Activated CD4-positive, alpha-beta T cell treated with anti-CD3 and anti-CD28 coated beads for 24 hours (primary cell): ENCODE measurements at places on chromosomes 16 and 17.
A peak's percentile ranks its signal among the peaks of the same experiment; 100 is the strongest.

DNA sequence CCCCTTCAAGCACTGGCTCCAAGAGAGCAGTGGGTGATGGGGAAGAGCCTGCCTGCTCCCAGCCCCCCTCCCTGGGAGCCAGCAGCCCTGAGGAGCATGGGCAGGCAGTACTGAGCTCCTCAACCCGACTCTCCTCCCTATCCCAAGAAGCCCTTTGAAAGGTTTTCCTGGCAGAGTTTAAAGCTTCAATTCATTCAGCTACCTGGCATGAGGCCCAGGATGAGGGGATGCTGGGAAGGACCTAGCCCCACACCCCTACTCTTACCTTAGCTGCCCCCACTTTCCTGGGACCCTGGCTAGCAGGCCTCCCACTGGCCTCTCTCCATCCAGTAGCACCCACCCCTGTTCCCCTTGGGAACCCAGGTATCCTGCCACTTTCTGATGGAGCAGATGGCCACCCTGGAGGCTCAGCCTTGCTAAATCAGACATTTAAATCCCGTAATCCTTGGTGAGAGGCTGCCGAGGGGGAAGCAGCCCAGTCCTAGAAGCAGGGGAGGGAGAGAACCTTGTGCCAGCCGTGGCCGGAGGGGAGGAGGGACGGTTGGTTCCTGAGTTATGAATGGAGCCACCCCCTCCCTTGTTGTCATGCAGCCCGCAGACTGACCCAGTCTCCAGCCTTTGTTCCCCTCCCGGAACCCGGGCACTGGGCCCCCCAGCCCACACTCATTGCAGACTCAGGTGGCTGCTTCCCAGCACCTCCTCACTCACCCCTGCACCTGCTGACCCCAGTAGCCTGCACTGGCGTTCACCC is 17.1 kb downstream of the ATP1B2 start:
- DNase-seq = no peak

GRCh38 chr17:74083321-74083720 is 120.2 kb upstream of the RPL38 start:
- no peak for DNase-seq

DNA sequence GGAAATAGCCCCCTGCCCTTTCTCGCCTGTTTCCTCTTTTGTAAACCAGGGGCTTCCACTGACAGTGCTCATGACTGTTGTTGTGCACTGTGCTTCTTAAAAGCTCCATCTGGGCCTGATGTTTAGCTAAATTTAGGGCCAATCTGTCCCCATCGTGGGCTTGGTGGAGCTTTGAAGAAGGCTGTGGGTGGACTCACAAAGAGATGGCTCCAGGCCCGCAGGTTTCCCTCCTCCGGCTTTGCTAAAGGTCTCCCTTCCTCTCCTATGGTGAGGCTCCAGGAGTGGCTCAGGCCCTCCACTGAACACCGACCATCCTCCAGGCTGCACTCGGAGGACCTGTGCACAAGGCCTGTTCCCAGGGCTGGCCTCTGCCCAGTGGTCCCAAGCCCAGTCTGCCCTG is 30.2 kb upstream of the XPO6 start:
- no peak for DNase-seq

DNA sequence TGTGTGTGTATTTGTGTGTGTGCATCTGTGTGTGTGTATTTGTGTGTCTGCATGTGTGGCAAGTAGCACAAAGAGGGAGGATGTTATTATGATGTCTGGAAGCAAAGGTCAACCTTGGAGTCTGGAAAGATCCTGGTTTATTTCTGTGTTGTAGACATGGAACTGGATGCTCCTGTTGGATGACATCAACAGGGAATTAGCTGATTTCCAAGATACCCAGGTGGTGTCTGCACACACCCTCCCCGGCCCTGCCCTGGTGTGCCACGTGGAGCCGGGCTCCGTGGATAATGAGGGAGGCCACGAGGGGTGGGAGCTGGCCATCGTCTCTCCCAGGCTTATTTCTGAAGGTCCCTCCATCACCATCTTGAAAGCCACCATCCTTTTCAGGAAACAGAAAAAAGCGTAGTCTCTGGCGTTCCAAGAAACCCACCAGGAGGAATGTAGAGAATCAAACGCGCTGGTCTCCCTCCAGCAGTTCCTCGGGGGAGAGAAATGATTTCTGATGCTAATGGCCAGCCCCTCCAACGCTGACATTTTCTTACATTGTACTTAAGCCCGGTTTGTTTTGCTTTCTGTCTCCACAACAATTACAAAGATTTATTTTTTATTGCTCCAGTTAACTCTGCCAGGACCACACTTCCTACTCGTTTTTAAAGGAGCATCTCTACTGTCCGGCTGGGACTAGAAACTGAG is 93.3 kb downstream of the FOXL1 start:
- DNase-seq = no peak

DNA sequence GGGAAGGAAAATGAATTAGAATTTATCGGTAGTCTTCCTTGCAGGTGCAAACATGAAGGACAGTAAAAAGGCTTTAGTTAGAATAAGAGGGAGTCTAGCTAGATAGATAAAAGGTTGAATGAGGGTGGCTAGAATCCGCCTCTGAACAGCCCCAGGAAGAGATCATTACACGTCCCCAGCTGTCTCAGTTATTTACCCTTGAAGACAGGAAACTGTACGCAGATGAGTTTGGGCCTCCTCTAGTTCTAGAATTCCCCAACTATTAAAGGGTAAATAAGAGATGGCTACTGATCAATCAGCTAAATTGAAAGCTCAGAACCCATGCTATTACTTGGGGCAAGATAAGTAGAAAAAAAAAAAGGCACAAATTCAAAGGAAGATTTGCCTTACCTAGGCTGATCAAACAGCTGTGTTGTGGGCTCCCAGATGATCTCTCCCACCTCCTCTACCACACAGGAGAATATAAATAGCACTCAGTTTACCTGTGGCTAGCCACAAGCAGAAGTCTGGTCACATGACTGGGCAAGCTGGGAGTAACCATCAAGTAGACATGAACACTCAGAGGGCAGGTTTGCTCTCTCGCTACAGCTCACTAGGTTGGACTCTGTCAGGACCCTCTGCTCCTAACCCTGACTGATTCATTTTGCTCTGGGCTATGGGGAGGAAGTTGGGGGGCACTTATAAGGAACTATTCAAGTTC is 17.0 kb downstream of the FAM117A start:
- no peak for DNase-seq

- no peak for DNase-seq
These were observed 16.4 kb upstream of the SMIM36 start for GRCh38 chr17:55527540-55528118.

DNA sequence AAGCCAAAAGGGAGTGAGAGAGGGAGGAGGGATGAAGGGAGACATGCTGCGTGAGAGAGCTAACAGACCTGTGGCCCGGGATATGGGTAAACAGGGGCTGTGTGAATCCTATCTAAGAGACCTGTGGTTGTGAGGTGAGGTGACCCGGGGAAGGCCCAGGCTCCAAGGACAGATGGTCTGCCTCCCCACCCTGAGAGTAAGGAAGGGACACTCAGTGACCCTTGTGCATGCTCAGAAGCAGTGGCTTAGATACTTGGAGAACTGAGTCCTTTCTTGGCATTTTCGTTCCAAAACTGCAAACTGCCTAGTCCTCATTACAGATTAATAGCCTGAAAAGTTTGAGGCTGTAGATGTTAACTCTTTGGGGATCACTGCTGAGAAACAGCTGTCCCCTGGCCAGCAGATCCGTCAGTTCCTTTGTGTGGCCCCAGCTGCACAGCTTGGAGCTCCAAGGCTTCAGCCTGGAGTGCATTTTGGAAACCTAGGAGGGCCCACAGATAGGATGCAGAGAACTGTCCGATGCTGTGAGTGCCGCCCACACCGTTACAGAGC is 121.6 kb downstream of the SMG6 start:
- no peak for DNase-seq

- DNase-seq = no peak
These were observed 42.4 kb upstream of the SLC38A10 start for GRCh38 chr17:81337476-81337879.

DNA sequence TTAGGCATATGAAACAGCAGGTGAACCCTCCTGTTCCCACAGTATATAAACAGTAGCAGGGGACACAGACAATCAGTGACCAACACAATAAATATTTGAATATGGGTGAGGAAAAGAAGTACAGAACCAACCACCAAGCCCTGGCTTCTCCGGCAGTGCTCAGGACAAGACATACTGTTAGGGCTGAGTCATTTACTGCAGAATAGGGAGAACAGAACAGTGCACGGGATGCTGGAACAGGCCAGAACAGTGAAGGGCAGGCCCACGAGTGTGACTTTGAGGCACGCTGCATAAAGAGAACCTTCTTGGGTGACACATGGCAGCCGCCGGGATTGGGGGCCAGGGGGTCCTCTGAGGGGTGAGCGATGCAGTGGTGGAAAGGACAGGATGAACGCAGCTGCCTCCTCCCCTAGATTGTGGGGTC is 160.4 kb downstream of the CMIP start:
- DNase-seq = no peak

DNA sequence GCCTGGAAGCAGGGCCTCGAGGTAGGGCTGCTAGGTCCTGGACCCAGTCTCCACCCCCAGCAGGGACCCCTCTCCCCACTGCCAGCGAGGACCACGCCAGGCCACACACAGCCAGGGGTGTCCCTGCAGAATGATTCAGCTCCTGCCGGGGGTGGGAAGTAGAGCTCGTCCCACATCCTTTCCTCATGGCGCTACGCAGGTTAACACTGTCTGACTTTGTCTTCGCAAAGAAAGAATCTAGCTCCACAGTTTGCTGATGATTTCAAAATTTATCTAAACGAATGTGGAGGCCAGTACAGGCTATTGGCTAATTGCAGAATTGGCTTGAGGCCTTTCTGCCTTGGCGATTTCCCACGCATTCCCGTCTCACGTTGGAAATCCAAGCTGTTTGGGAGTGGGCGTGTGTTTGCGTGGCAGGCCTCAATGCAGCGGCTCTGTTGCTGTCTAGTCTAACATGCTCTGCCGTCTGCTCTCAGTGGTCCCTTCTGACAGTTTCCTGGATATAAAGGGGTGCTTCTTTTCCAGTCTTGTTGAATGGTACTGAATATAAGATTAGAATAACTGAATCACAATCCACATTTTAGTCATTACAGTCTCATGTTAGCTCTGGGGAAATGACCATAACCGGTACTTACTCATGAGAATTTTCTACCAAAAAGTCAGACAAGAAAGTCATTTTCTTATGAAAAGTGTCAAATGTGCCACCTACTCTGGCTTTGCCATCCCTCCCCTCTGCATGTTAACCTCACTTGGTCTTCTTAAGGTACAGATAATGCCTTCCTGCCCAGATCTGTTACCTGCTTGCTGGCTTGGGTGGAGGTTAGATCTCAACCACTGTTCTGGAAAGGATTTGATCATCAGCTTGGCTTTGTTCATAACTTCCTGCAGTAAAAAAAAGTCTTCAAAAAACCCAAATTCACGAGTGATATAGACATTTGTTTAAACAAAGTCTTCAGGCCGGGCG is 252.4 kb downstream of the NTN1 start:
- no peak for DNase-seq

DNA sequence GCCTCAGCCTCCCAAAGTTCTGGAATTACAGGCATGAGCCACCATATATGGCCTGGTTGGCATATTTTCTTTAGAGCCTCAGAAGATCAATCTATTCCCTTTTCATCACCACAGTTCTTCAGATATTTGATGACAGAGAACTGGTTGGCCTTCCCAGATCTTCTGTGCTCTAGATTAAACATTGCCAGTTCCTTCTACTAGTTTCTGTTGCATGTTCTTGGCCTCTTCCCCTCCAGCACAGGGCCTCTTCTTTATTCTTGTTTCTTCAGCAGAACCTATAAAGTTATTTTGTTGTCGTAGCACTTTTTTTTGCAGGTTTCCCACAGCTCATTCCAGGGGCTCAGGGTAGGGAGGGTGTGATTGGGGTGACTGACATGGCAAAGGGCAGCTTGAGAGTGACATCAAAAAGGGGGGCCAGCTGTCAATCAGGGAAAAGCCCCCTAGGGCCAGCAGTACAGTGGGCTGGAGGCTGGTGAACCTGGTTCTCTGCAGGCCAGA is 9.3 kb downstream of the CHD9 start:
- no peak for DNase-seq

GRCh38 chr16:86334079-86334635 is 176.2 kb upstream of the FOXF1 start:
- DNase-seq = no peak

GRCh38 chr16:80938004-80938878 is 68.4 kb downstream of the CMC2 start:
- no peak for DNase-seq

GRCh38 chr17:49399995-49400394 is 14.7 kb downstream of the PHB1 start:
- DNase-seq = no peak

GRCh38 chr17:76688165-76688622 is 22.6 kb downstream of the MXRA7 start:
- no peak for DNase-seq

- no peak for DNase-seq
These were observed 116.1 kb downstream of the C16orf95 start for GRCh38 chr16:87201052-87201451.

GRCh38 chr17:82230609-82231311 is 1.9 kb downstream of the SLC16A3 start:
- peak; percentile 43 for DNase-seq

GRCh38 chr17:9666461-9667050 is 21.2 kb downstream of the USP43 start:
- no peak for DNase-seq

GRCh38 chr17:67121316-67121891 is 77.0 kb downstream of the CACNG1 start:
- DNase-seq = no peak

DNA sequence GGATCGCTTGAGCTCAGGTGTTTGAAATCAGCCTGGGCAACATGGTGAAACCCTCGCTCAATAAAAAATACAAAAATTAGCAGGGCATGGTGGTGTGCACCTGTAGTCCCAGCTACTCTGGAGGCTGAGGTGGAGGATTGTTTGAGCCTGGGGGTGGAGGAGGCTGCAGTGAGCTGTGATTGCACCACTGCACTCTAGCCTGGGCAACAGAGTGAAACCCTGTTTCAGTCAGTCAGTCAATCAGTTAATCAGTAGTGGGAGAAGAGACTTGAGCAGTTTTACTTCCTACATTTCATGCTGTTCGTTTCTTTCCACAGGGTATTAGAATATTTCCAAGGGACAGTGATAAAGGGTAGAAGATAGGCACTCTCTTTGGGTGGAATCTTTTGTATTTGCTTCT is 8.8 kb downstream of the MAP3K3 start:
- DNase-seq = no peak

DNA sequence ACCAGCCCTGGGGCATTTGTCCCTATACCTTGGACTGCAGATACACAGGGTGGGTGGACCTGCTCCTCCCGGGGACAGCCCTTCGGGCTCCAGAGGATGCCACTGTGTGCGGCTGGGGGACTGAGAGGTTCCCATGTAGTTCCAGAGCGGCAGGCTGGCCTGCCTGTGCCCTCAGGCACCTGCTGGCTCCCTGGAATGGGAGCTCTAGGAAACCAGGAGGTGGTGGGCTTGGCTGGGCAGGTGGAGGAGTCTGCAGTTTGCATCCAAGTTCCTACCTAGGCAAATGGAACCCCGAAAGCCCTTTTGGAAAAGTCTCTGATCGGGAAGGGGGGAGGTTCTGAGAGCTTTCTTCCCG is 982 bp downstream of the DBNDD1 start:
- no peak for DNase-seq

GRCh38 chr16:54931120-54932014 is 702 bp downstream of the IRX5 start:
- no peak for DNase-seq

GRCh38 chr17:5784791-5785190 is 200.5 kb upstream of the NLRP1 start:
- DNase-seq = no peak

GRCh38 chr17:57462007-57462579 is 205.8 kb downstream of the MSI2 start:
- no peak for DNase-seq

- DNase-seq = no peak
These were observed 36.5 kb downstream of the CPNE2 start for GRCh38 chr16:57128771-57129389.

GRCh38 chr17:63421681-63422645 is 24.1 kb downstream of the CYB561 start:
- DNase-seq = no peak
